ENCODE measurements at places on chromosomes 11 and 22.

GRCh38 chr11:119181677-119182412 is 3.4 kb upstream of the NHERF4 start:
- DNase-seq: no peak

DNA sequence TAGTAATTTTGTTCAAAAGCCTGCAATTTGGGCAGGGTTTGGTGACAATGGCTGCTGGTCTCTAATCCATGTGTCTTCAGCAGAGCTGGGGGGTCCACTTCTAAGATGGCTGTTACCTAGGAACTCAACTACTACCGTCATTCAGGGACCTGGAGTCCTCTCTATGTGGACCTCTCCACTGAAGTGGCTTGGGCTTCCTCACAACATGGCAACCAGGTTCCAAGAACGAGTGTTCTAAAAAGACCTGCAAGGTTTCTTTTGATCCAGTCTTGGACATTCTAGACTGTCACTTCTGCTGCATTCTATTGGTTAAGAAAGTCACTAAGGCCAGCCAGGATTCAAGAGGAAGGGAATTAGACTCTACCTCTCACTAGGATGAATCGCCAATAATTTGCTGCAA is 387.0 kb downstream of the NXPE2 start:
- DNase-seq: no peak

GRCh38 chr11:121281698-121282097 is 10.9 kb upstream of the SC5D start:
- DNase-seq: no peak

GRCh38 chr11:117430293-117430955 is 102.8 kb downstream of the CEP164 start:
- DNase-seq: no peak

DNA sequence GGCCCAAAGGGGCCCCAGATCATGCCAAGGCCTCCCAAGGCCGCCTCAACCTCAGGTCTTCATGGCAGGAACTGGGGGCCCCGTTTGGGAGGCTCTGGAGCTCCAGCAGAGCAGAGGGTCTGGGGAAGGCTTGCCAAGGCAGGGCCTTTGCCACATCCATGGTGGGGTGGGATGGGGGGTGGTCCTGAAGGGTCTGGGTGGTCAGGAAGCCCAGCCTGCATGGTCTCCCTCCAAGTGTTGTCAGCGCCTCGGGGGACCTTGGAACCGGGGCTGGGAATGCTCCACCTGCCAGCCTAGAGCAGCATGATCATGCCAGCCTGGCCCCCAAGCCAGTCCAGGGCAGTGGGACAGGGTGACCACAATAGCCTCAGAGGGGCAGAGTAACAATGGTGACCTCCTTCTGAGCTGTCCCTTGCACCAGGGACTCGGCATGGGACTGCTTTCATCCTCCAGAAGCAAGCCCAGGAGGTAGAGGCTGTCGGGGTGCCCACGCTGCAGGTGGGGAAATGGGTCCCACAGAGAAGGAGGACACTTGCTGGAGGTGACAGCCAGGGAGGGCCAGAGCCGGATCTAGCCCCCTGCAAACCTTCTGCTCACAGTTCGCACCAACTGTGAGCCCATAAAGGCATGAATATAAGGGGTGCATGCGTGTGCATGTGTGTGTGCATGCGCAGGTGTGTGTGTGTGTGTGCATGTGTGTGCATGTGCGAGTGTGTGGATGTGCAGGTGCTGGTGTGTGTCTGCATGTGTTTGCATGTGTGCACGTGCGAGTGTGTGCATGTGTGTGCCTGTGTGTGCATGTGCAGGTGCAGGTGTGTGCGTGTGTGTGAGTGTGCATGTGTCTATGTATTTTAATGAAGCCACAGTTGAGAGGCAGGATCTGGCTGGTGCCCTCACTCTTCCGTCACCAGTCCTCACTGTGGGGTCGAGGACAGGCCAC is 63.8 kb downstream of the MYEOV start:
- DNase-seq: no peak

- no peak for DNase-seq
Measured at GRCh38 chr11:66881927-66882452, 25.1 kb downstream of the LRFN4 start.

DNA sequence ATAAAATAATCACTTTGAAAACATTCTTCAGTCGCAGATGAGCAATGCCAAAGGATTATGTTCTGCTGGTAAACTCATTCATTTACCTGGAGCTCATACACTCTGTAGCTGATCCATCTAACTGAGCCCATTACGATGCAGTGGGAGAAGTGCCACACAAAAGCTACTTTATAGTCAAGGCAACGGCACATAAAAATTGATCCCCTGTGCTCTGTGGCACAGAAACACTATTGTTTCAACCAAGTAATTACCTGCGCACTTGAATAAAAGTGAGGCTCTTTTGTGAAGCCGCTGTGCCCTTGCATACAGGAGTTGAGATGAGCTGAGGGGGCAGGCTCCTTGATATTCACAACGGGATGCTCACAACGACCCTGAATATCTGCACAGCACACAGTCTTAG is 7.2 kb downstream of the DKK3 start:
- DNase-seq: no peak

DNA sequence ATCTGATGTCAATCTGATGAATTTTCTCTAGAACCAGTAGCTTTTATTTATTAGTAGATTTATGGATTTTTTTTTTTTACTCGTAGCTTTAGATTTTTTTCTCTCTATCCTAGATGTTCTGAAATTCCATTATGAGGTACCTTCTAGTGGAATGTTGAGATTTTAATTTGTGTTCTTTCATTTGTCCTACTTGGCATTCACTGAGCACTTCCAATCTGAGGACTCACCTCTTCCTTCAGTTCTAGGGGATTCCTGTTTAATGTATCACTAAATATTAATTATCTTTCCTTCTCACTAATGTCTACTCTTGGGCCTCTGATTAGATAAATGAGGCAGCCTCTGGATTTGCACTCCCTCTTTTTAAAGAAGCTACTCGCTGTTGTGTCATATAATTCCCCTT is 40.2 kb upstream of the WNT7B start:
- DNase-seq: no peak

DNA sequence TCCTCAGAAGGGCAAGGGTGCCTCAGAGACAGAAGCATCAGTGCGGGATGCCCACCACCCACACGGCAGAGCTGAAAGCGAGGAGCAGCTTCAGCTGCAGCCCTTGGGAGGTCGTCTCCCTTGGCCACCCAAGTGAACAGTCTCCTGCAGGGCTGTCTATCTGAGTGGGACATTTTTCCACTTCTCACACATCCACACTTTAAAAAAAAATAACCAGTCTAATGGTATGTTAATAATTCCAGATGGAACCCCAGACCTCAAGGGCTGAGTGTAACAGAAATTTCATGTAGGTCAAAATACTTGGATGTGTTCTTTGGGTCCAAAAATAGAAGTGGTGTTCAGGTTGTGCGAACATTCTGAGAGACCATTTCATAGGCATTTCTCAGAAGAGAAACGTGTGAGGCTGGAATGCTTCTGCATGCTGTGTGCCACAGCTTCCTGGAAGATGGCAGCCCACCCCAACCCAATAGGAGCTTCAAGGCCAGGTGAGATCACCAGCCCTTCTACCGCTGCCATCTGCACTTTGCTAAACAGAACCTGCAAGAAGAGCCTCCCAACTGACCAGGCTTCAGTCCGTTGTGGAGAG is 623.2 kb downstream of the OPCML start:
- DNase-seq: no peak

DNA sequence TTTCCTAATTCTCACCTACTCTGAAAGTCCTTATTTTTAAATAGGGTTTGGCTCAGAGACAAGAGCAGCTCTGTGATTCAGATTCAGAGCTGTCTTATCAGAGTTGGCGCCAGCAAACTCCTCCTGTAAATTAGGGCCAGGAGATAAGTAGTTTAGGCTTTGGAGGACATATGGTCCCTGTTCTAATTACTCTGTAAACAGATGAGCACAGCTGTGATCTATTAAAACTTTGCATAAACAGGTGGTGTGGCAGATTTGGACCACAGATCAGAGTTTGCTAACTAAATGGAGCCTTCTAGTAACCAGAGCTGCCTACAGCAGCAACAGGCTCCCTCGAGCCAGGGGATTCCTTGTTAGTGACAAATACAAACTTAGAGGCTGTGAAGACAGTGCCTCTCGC is 27.9 kb downstream of the YPEL1 start:
- no peak for DNase-seq

DNA sequence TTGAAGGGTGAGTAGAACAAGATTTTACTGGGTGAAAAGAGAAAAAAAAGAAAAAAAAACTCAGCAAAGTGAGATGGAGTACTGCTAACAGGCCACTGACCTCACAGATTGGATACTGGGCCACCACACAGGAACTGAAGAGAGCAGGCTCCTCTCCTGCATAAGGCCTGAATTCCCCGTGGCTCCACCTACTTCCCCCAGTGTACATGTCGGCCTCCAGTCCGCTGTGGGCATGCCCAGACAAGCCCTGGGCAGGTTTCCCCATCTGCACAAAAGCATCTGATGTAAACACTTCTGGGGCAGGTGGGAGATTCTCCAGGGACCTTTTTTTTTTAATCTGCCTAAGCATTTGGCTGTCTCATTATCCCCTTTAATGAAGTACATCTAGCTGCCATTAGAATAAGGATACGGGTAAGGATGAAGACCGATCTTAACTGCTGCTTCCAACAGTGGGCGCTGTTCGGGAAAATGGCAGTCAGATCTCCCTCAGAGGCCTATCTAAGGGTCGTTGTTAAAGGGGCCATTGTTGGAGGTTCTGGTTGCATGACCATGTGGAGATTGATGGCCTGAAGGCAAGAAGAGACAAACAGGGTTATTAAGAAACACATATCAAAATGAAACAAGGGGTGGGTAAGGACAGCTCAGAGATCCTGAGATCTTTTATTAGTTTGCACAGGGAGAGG is 48.5 kb downstream of the MS4A13 start:
- no peak for DNase-seq

DNA sequence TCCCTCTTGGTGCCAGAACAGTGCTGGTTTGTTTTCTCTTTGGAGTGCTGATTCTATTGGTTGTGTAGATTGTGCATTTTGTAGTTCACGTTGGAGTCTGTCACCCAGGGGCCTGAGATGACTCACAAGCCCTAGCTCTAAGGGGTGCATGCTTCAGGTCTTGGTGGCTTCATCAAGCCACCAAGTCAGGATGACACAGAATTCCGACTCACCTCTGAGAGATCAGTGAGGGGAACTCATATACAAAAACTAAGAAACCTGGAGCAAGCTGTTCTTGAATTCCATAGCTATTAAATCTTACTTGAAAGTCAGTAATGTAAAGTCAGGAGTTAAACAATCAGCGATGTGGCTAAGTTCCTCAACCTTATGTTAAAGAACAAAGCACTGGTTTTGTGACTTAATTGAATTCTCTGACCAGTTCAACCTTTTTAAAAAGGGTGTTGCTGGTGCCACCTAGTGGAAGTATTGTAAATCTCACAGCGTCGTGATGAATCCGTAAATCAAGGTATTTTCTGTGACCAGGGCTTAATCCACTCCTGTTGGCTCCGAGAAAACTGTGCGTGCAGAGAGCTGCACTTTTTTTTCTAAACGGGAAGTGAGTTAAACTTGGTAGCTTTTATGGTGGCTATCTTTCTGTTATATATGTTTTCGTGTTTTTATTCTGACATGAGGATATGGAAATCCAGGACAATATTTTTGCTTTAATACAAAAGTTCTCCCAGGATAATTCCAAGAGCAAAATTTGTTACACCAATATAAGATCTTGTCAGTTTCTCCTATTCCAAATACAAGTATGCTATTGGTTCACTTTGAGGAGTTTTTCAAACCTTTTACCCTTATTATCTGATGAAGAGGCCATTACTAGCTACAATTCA is 14.6 kb downstream of the MMP13 start:
- DNase-seq: no peak

- no peak for DNase-seq
Measured at GRCh38 chr11:1774886-1775285, 11.2 kb upstream of the CTSD start.

- DNase-seq: no peak
Measured at GRCh38 chr11:125337836-125338834, 157.9 kb downstream of the FEZ1 start.

DNA sequence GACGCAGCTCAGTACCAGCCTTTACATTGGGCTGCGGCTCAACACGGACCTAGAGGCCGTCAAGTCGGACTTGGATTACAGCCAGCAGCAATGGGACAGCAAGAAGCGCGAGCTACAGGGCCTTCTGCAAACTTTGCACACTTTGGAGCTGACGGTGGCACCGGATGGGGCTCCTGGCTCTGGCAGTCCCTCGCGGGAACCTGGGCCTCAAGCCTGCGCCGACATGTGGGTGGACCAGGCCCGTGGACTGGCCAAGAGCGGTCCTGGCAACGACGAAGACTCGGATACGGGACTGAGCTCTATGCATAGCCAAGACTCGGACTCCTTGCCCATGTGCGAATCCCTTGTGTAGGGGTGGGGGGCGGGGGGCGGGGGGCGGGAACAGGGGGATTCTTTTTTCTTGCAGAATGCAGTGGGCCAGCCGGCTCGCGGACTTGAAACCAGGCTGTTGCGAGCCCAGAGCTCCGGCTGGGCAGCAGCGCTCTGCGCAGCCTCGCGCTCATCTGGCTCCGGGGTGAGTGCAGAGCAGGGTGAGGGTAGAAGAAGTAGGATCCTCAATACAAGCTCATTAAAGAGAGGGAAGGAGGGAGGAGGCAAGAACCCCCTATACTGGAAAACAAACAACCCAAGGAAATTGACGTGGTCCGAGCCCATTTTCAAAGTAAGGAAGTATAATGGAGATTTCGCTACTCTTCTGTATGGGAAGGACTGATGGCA is 1.8 kb downstream of the RASSF10 start:
- DNase-seq: no peak

DNA sequence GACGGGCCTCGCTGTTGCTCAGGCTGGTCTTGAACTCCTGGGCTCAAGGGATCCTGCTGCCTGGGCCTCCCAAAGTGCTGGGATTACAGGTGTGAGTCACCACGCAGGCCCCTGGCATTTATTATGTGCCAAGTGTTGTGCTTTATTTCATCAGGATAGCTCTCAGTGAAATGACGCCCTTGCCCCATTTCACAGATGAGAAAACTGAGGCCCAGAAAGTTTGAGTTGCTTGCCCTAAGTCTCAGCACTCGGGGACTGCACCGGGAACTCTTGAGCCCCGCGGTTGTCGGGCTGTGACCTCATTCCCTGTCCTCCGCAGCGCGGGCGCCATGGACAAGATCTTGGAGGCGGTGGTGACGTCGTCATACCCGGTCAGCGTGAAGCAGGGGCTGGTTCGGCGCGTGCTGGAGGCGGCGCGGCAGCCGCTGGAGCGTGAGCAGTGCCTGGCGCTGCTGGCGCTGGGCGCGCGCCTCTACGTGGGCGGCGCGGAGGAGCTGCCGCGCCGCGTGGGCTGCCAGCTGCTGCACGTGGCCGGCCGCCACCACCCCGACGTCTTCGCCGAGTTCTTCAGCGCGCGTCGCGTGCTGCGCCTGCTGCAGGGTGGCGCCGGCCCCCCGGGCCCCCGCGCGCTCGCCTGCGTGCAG is 7.3 kb downstream of the USP35 start:
- no peak for DNase-seq
